A172 (cell line): ENCODE measurements at places on chromosomes 6 and 20.

DNA sequence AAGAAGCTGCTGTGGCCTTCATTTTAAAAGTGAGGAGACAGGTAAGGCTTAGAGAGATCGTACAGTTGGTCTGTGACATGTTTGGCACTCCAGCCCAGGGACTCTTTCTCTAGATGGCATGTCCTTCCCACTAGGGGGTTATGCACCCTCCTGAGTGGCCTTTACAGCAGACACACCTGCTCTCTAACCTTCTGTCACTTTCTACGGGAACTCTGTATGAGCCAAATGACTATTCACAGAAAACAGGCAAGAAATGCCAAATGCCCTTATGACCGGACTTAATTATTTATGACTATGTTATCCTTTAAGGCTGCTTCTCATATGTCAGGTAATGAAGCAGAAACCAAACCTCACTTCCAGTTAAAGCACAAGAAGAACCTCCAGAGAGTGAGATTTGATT lies 91.2 kb downstream of the MAP3K5 start:
- no peak for DNase-seq

GRCh38 chr6:168072730-168073129 lies 6.3 kb downstream of the FRMD1 start:
- DNase-seq, result no peak

DNA sequence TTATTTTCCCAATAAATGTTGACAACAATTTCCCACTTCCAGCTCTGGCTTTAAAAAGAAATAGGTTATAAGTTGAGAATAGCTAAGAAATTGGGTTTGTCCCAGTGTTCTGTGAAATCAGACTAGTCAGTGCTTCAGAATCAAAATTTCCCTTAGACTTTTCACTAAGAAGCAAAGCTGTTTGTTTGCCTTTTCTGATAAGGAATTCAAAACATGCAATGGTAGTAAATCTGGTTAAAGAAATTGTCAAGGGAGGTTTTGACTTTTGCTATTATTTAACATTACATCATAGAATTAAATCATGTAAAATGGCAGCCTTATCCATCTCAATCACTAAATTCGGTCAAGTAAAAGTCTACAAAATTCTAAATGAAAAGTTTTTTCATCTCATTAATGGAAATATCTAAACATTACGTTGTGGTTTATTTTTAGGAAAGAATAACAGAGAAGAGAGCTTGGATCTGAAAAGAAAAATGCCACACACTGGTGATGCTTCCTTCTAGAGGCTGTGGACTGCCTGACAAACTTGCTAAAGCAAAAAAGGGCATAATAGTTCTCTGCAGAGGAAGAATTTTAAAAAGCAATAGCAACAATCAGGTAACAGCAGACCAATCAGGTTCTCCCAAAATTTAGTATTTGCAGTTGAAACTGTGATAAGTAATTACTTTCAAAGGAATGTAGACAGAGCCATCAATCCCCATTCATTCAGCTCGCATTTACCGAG lies 36.4 kb downstream of the PLAGL1 start:
- no peak for DNase-seq

DNA sequence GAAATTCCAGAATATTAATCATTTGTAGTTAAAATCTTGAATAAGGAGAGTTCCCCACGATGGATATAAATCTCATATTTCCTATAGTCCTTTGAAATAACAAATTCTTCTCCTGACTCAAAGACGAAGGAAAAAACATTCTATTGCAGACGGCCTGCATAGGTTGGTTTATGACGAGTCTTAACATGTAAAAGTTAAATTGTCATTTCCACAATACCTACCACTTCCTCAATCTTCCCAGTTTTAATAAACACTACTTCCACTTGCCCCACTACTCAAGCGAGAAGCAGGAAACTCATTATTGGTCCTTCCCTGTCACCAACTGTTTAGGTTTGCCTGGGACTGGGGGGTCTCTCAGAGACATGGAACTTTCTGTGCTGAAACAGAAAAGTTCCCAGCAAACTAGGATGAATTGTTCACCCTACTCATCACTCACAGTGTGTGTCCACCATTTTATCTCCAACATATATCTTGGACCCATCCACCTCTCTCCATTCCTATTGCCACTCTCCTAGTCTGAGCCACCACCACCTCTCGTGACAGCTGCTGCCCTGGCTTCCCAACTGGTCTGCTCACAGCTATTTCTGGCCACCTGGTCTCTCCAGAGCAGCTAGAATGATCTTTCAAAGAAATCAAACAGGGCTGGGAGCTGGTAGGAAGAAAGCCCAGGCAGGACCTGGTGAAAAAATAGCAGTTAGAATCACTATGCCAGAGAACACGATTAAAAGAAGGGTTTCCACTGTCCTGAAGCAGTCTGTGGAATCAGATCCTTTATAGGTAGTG lies 15.1 kb upstream of the ZSCAN9 start:
- no peak for DNase-seq

GRCh38 chr6:116165596-116165995 lies 39.7 kb upstream of the COL10A1 start:
- DNase-seq, result no peak

GRCh38 chr6:157879873-157880254 lies 56.8 kb downstream of the SNX9 start:
- DNase-seq, result no peak

- DNase-seq, result no peak
Observed at GRCh38 chr6:125271486-125272159, 30.1 kb downstream of the HDDC2 start.

GRCh38 chr6:93418033-93418407 lies 1.3 kb downstream of the EPHA7 start:
- DNase-seq, result no peak

DNA sequence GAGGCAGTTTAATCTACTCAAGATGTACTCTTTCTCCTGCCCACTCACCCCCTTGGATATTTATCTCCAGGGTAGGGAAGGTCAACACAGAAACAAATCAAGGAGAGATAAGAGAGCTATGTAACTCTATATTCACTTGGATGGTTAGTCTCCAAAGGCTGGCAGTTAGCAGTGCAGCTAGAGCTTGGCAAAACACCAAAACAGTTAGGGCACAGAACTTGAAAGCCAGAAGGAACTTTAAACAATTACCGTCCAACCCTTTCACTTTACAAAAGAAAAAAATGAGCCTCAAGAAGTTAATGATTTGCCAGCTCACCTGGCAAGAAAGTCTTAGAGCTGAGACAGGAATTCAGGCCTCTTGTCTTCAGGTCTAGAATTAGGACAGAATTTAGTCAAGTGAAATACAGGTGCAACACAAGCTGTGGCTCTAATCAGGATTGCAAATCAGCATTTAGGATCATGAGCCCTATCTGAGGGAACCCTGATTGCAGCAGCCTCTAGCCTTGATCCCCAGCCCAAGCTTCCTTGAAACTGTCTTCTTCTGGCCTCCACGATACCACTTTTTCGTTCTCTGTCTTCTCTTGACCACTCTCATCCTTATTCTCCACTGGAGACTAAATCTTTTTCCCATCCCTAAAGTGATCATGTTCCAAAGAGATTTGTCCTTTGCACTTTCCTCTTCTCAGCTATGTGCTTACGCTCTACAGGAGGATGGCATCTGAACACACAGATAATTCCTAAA lies 14.9 kb downstream of the NEDD9 start:
- DNase-seq, result no peak

- no peak for DNase-seq
Observed at GRCh38 chr6:15956205-15957106, 172.4 kb upstream of the MYLIP start.

- no peak for DNase-seq
Observed at GRCh38 chr6:158174024-158174423, 5.9 kb downstream of the GTF2H5 start.

DNA sequence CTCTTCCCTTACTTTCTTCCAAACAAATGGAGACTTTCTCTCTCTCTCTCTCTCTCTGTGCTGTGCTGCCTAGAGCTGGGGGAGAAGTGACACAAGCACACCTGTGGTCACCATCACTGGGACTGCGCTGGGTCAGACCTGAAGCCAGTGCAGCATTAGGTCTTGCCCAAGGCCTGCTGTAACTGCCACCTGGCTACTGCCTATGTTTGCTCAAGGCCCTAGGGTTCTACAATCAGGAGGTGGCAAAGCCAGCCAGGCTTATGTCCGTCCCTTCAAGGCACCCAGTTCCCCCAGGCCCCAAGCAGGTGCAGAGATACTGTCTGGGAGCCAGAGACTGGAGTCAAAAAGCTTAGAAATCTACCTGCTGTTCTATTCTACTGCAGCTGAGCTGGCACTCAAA lies 49.4 kb upstream of the TOP1 start:
- DNase-seq, result no peak

DNA sequence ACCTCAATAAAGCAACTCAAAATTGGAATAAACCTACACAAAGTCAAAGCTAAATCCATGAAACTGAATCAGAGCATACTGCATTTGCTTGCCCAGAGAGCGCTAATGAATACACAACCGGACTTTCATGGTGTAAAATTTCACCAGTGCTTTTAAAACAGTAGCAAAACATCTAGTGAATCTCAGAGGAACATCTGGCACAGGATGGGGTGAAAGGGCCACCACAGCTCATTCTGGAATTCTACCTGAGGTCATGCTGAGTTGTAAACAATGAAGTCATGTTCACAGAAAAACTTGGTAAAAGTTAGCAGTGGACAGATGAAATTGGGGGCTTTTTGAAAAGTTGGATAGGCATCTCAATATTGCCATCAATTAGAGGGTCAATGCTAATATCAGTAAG lies 125.6 kb upstream of the STXBP5 start:
- DNase-seq, result no peak

- no peak for DNase-seq
Observed at GRCh38 chr6:40986364-40986763, 52.7 kb downstream of the UNC5CL start.

GRCh38 chr20:24989162-24989561 lies 3.4 kb downstream of the APMAP start:
- DNase-seq, result no peak

- DNase-seq, result no peak
Observed at GRCh38 chr20:46017272-46017671, 8.6 kb downstream of the MMP9 start.

- DNase-seq, result no peak
Observed at GRCh38 chr6:71420095-71420692, 131.6 kb downstream of the OGFRL1 start.

- DNase-seq, result no peak
Observed at GRCh38 chr6:37287519-37288157, 29.7 kb upstream of the TMEM217 start.

DNA sequence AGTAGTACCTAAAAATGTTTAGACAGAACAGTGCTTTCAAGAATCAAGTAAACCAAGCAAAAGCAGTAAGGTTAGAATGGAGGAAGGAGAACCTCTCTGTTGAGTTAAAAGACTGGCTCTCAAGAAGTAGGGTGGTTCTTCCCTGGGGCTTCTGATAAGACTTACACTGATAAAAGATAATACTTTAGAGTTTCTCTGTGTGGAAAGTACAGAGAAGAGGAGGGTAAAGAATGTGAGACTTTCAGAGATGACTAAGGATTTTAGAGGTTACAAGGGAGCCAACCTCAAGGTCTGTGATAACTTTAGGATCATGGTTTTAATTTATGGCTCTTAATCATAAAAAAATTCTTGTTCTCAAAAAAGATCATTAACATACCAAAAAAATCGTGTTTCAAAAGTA lies 30.9 kb upstream of the ALDH8A1 start:
- DNase-seq, result peak; percentile 13

DNA sequence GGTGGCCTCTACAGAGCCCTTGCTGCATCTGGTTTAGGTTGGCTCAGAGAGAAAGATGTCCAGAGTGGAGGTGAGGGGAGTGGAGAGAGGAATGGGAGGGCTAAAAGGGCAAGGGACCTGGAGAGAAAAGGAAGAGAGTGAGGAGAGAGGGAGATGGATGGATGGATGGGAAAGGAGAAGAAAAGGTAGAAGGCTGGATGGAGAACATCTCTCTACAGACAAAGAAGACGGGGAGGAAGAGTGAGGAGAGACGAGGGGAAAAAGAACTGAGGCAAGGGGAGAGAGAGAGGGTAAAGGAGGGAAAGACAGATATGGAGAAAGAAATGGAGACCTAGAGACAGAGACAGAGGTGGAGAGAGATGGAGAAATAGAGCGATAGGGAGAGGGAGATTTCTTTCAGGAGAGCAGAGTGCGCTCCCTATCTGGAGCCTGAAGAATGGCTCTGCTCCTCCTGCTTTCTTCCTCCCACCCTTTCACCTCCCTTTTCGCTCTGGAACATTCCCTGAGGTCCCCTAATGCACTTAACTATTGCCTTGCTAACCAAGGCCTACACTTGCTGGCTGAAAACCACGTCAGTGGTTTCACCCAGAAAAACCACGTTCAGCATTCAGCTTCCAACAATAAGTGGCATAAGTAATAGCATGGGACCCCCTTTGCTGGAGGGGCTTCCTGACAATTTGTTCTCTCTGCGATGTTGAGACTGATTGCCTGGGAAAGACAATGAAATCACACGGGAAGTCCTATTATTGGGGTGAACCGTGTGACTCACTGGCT lies 286.3 kb downstream of the CDH26 start:
- no peak for DNase-seq

DNA sequence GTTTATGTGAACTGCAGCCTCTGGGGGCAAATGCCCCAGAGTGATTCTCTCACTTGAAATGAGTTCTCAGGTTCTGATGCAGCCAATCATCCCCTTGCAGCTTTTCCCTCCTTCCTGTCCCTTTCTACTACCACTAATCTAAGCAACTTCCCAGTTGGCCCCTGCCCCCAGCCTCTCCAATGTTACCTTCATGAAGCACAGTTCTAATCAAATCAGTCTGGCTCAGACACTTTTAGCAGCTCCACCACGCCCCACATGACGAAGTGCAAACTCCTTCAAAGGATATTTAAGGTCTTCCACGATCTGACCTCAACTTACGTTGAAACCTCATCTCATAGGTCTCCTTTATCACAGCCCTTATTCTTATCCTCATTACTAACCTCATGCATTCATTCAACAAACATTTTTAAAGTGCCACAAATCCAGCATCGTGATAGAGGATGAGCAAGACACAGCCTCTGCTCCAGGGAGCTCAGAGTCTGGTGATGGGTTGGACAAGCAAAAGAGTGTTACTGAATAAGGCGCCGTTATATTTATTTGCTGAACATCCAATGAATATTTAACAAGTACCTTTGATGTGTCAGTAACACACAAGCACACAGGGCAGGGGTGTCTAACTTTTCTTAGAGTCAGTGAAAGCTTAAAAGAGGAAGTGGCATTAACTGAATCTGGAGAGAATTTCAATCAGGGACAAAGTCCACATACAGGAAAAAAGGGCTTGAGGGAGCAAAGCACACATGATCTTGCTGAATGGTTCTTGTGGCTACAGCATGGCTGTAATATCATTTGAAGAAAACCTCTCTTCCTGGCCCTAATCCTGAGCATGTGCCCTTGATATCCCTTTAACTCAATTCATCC lies 20.4 kb upstream of the DTNBP1 start:
- DNase-seq, result no peak

DNA sequence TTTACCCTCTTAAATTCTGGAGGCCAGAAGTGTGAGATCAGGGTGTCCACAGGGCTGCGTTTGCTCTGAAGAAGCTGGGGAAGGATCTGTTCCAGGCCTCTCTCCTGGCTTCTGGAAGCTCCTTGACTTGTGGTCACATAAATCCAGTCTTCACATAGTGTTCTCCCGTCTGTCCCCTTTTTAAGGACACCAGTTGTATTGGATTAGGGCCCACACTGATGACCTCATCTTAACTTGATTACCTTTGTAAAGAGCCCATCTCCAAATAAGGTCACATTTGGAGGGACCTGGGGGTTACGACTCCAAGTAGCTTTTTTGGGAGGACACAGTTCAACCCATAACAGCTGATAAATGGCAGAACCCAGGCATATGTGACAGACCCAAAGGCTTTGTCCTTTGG lies 20.0 kb upstream of the WFDC2 start:
- DNase-seq, result no peak
